ELF-1 (cell line): ENCODE measurements at places on chromosomes 16 and 17.
A peak's percentile ranks its signal among the peaks of the same experiment; 100 is the strongest.

- DNase-seq = no peak
Measured at GRCh38 chr17:82477934-82478333, 19.4 kb downstream of the NARF start.

DNA sequence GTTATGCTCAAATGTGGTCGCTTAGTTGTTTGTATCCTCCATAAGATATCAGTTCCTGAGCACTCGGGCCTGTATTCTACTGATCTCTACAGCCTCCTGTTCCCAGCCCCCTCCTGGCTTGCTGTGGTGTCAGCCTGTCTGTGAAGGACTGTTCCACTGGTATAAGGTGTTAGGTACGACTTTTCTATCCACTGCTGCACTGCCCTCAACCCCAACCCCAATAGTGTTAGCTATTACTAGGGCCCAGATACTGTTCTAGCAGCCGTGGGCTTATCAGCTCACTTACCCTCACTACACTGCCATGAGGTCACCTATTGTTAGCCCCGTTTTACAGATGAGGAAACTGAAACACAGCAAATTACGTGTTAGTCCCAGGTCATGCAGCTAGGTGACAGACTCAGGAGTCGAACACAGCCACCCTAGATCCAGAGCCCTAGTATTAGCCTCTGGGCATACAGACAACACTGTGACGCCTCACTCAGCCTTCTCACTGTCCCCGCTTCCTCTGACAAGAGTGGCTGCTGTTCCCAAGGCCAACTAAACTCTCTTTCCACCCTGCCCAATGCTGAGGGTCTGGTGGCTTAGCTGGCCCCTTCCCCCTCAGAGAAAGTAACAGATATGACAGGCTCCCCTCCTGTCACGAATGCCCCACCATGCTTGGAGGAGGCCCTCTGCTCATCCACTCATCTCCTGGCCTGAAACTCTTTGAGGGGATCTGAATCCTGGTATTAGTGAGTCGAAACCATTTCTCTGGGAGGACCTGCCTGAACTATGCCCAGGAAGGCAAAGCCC is 25.6 kb upstream of the ZNF652 start:
- no peak for DNase-seq

DNA sequence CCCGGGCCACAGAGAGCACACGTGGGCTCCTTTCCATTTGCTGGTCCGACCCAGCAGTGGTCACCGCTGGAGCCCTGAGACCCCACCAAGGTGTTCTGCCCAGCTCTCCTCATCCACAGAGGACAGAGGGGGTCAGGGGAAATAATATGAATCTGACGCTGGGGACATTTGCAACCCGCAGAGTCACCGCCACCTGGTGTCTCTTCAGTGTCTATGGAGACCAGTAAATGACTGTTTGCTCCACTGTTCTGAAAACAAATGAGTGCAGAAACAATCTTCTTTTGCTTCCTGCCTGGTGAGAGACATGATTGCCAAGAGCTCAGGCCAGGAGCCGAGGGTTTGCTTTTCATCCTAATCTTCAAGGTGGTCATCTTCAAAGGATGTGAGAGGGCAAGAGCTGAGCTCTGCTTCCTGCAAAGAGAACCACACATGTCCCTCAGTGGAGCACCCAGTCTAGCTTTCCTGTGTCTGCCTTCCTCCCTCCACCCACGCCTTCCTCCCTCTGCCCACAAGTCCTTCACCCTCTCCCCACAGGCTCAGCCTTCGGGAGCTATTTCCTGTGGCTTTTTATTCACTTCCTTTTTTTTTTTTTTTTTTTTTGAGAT is 14.7 kb upstream of the KLHDC4 start:
- no peak for DNase-seq

GRCh38 chr16:11303405-11304138 is 22.4 kb upstream of the PRM1 start:
- no peak for DNase-seq

DNA sequence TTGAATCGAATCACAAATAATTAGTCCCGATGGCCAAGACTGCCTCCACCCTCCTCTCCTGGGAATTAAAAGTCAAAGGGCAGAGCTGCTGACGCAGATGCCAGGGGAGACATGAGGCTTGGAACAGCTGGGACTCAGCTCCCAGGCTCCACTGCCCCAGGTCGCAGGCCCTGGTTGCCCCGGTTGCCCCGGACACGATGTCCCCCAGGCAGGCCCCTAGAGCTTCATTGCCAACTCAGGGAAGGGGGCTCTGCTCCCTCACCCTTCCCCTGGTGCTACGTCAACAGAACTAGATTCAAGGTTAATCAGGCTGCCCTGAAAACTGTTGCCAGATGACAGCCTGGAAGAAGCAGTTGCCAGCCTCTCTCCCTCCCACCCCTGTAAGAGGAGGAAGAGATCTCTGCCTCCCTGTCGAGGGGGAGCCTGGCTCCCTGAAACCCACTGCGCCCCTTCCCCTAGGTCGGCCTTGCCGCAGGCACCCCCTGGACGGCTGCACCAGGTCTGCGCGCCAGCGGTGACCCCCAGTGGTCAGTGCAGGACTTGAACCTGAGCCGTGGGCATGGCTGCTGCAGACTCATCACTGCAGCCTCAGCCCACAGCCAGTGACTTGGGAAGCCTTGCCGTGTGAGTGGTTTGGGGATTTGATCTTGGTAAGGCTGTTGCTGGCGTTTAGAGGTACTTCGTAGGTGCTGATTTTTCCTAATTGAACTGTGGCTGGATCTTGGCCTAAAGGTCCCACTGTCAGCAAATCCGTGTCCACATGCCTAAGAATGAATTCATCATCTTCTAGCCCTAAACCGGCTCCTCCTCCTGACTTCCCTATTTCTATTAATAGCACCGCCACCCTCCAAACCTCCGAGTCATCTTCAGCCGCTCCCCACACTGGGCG is 84.1 kb upstream of the TOB1 start:
- DNase-seq = peak; percentile 75

- no peak for DNase-seq
Measured at GRCh38 chr17:75755205-75755901, 9.6 kb downstream of the GALK1 start.

- DNase-seq = peak; percentile 85
Measured at GRCh38 chr16:49639739-49640431, 216.0 kb downstream of the ZNF423 start.

- DNase-seq = no peak
Measured at GRCh38 chr16:15783985-15784384, 72.8 kb downstream of the MYH11 start.

GRCh38 chr16:360698-361336 is 8.3 kb upstream of the AXIN1 start:
- DNase-seq = no peak

GRCh38 chr17:2137342-2138098 is 82.6 kb downstream of the HIC1 start:
- DNase-seq = peak; percentile 86

GRCh38 chr16:84254062-84254461 is 14.2 kb upstream of the KCNG4 start:
- no peak for DNase-seq

DNA sequence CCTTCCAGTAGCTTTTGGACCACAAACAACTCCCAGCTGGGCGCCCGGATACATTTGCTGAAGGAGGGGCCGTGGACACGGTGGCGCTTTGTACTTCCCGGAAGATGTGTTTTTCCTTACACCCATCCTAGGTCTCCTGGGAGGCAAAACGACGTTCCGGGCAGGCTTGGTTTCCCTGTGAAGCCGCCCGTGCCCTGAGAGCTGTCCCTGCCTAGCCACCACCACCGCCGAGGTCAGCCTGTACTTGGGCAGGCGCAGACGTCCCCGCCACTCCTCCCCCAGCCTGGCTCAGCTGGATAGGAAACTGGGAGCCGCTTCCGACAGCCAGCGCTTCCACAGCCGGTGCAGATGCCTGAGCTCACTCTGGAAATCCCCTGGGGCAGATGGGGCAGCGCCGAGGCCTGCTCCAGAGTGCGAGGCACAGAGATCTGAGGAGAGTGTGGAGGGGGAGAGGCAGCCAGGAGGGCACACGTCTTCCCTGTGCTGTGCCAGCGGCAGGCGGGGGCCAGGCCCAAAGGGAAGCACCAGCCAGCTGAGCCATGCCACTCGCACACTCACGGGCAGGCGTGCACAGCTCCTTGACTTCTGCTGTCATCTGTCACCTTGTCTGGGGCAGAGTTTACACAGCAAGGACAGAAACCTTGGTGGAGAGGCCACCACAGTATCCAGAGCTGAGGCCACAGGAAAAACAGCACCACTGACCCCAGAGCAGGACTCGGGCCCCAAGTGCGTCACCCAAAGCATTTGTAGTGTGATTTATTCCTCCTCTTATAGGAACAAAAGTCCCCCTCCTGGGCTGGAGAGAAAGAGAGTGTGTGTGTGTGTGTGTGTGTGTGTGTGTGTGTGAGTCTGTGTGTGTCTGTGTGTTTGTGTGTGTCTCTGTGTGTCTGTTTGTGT is 3.0 kb downstream of the RHBDF2 start:
- DNase-seq = peak; percentile 89

DNA sequence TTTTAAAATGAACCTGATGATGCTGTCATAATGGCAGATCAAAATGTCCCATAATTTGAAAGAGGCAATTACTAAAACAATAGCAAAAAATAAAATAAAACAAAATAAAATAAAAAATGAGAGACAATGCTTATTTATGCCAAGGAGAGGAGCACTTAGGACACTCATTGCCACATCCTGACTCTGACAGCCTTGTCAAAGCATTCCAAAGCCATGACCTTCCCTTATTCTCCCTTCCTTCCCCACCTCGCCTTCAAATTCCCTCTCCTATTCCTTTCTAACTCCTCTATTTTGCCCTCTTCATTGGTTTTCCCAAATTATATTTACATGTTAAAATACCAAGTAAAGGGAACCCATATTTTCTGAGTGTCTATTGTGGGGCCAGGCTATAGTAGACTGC is 220.0 kb downstream of the CDH13 start:
- no peak for DNase-seq

DNA sequence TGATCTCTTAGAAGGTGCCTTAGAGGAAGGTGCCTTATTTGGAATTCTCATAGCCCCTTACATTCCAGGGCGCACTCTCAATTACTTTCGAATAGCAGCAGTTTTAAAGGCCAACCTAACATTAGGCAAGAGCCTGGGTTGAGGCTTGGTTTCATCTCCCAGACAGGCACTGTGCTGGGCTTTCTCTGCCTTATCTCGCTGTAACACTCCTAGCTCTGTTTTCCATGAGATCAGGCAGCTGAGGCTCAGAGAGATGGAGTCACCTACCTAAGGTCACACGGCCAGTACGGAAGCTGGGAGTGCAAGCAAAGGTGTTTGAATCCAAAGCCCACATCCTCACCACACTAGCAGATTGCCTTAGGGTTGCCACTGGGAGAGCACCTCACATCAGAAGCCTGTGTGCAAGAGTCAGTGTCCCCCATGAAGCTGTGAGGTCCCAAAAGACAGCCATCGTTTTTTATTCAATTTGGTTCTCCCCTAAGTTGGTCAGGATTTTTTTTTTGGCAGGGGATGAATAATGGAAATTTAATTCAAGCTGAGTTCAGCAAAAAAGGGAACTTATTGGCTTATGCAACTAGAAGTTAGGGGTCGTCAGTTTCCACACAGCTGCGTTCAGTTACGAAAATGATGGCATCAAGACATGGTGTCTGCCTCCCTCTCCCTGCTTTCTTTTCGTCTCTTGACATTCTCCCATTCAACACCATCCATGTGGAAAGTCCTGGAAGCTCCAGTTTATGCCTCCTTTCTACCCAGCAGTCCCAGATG is 206.4 kb downstream of the KATNIP start:
- DNase-seq = no peak

DNA sequence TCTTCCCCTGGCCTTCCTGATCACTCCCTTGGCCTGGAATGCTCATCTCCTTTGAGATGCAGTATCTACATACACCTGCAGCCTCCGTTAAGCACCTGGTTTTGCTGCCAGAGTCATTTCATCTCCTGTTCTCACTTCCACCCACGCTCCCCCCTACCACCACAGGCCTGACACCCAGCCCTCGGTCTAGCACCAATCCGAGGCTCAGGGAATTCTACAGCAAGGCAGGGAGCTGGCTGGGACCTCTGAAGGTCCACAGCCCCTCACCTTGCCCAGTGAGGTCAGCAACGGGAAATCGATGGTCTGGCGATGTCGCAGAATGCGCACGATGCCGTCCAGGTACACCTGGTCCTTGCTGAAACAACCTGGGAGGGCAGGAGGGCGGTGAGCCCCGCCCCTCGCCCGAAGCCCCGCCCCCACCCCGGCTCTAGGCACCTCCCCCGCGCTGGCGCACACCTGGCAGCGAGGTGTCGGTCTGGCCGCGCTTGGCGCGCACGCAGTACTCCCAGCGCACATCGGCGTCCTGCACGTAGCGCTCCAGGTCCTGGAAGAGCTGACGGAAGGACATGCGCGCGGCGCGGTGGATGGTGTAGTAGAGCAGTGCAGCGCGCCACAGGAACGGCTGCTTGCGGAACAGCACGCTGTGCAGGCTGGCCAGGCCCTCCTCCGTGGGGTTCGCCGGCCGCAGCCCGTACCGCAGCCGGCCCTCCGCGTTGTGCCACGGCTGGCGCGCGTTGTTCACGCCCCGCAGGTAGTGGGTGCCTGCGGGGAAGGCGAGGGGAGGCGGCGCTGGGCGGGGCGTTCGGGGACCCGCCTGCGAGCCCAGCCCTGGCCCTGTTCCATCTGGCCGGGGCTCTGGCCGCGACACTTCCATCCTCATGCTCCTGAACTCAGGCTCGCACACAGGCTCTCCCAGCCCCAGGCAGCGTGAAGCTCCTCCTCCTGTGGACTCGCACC is 5.7 kb downstream of the MATCAP1 start:
- DNase-seq = peak; percentile 87

DNA sequence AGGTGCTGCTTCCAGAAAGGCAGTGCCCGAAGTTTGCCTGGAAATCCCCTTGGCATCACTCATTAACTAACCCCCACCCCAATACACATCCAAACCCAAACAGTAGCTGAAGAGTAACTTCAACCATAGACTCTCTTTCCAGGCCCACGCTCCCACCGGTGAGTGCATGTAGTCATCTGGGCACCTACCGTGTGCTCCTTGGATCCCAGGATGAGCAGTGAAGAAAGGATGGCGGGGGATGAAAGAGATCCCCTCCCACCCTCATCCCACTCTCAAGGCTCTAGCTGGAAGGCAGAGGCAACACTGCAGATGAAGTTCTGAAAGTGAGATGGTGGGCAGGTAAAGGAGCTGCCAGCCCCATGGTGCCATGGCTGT is 305.0 kb downstream of the SOX9 start:
- no peak for DNase-seq

DNA sequence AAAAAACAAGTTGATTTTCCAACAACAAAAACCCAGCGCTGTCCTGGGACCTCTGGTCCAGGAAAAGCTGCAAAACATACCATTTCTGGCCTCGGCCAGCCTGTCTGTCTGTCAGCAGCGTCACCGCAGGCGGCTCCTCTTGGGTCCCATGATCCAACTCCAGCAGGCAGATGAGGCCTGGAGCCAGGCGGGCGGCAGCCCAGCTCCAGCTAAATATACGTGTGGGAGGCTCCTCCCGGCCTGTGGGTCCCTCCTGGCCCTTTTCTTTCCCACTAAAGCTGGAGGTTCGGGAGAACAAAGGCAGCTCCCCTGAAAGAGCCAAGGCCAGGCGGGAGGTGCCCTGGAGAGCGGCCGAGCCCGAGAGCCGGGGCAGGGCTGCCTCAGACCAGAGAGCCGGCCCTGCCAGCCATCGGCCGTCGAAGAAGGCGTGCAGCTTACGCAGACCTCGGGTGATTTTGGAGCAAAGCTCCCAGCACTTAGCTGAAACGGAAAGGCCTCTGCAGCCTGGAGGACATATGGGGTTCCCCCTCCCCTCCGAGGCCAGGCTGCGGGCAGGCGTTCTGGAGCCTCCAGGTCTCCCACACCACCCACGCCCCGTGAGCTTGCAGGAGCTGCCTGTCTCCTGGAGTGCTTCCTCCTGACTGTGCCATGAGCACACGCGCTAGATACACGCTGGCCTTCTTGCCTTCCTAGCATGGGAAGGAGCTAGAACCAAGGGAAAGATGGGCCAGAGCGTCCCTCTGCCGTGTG is 19.9 kb upstream of the JPH3 start:
- peak; percentile 50 for DNase-seq
